ENCODE measurements at places on chromosomes 7 and 10. TPM values are rescaled to one million over a fixed set of nuclear protein-coding genes. Genes with fewer than 3 reads are reported as not detected.

The LRIT1 gene
- not detected for total RNA-seq

The GRM8 gene
- total RNA-seq: 0.45 TPM

The DGKB gene
- total RNA-seq: not detected

The BICC1 gene
- total RNA-seq: 5.0 TPM

The SNX10 gene
- total RNA-seq: 2.0 TPM

The IFIT5 gene
- 6.9 TPM for total RNA-seq

The C10orf53 gene
- total RNA-seq: not detected

The VWDE gene
- 0.32 TPM for total RNA-seq

The TRIM56 gene
- total RNA-seq: 17.7 TPM

The GPRIN2 gene
- 118 TPM for total RNA-seq

The COX19 gene
- total RNA-seq: 13.0 TPM

The STEAP4 gene
- 9.9 TPM for total RNA-seq

The SSC4D gene
- 0.88 TPM for total RNA-seq

The AGR2 gene
- 12.6 TPM for total RNA-seq

The HYAL4 gene
- 2.9 TPM for total RNA-seq

The SLC13A1 gene
- total RNA-seq: not detected

The IFIT1B gene
- not detected for total RNA-seq

The RALA gene
- total RNA-seq: 20.5 TPM

The CHRM2 gene
- 0.15 TPM for total RNA-seq

The WEE2 gene
- total RNA-seq: not detected

The IKZF1 gene
- total RNA-seq: 10.8 TPM

The ZNF365 gene
- total RNA-seq: 4.7 TPM

The FUOM gene
- total RNA-seq: 15.7 TPM

The BLNK gene
- total RNA-seq: 11.4 TPM

The NME8 gene
- total RNA-seq: not detected

The GRID1 gene
- 2.3 TPM for total RNA-seq

The NPY4R2 gene
- 0.88 TPM for total RNA-seq

The CLDN12 gene
- total RNA-seq: 11.2 TPM

The MRLN gene
- total RNA-seq: not detected

The CDK6 gene
- total RNA-seq: 69.7 TPM

The TACR2 gene
- total RNA-seq: 1.8 TPM

The CLCN1 gene
- total RNA-seq: not detected

The SPAG6 gene
- total RNA-seq: not detected

The SYT15B gene
- 1.3 TPM for total RNA-seq

The TMEM225B gene
- total RNA-seq: 1.7 TPM

The CRTAC1 gene
- 1.8 TPM for total RNA-seq

The CPA2 gene
- total RNA-seq: 0.16 TPM

The SHLD2 gene
- 17.5 TPM for total RNA-seq

The CADPS2 gene
- 7.7 TPM for total RNA-seq

The RNF148 gene
- not detected for total RNA-seq

The HTR7 gene
- total RNA-seq: 0.37 TPM

The HIP1 gene
- 25.5 TPM for total RNA-seq

The MBL2 gene
- total RNA-seq: not detected

The ECD gene
- total RNA-seq: 32.0 TPM

The TEX47 gene
- total RNA-seq: not detected

The ASZ1 gene
- not detected for total RNA-seq

The GJD4 gene
- total RNA-seq: not detected

The TRIM50 gene
- not detected for total RNA-seq

The PRLHR gene
- not detected for total RNA-seq

The LIPM gene
- total RNA-seq: 32.8 TPM
